ENCODE measurements at places on chromosomes 4 and X.

DNA sequence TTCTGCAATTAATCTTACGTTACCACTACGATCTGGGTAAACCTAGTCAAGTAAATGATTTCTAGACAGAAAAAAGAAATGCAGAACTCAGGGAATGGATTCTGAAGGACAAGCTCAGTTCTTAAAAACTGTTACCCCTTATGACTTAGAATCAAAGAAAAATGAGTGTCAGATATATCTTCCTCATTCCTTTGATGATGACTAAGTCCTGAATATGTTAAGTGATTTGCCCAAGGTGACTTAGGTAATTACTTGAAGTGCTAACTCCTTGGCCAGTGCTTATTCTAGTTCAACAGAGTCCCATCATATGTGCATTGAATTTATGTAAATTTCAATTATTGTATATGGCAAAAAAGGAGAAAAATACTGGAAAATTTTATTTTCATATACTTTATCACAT, 92.5 kb downstream of the PPEF1 start:
- DNase-seq, result no peak

DNA sequence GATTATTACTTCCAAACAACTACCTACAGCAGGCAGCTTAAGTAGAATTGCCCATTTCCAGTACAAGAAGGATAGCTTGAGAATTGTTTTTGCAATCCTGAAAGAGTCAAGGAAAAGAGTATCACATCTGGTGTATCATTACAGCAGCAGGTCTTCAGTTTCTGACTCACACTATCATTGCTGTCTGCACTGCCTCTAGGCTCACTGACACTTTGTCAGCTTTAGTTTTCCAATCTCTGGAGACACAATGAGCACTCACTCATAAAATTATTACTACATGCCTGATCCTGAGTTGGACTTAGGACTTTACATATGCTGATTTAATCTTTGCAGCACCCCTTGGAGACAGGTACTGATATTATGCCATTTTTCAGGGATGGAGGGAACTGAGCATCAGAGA, 244.6 kb upstream of the BOD1L1 start:
- no peak for DNase-seq

DNA sequence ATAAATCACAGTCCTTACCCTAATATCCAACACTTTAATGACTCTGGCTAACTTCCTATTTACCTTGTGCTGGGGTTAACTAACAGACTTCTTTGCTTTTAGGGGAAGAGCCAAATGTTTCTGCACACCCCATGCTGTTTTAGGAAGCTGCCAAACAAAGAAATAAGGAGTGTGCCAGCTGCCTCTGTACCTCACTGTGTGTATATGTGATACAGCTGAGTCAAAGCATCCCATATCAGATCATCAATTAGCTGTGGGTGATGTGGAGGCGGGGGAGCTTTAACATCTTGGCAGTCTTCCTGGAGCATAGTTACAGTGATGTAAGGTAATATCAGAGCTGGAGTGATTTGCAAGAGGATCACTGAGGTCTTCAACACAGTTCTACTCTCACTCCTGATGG, 95.4 kb downstream of the COL25A1 start:
- DNase-seq, result no peak

DNA sequence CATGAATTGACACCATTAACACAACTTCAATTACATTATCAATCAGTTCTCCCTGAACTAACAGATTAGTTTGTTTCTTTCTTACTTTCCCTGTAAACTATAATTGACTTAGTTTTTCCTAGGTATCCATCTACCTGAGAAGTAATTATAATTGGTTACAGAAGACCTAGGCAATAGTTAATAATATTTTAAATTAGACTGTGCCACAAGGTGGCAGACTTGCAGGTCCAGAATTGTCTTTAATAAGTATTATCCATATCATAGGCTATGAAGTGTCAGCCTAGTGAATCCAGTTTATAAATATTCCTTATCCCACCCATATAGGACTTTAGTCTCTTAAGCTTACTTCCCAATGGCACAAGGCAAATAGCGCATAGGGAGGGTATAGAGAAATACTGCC, 48.9 kb upstream of the FAM47B start:
- no peak for DNase-seq

DNA sequence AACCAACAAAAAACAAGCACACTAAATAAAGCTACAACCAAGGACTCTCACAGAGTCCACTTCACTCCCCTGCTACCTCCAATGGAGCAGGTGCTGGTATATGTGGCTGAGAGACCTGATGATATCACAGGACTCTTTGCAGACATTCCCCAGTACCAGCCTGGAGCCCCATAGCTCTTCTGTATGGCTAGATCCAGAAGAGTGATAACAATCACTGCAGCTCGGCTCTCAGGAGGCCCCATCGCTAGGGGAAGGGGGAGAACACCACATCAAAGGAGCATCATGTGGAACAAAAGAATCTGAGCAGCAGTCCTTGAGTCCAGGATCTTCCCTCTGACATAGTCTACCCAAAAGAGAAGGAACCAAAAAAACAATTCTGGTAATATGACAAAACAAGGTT, 237.1 kb upstream of the TLL1 start:
- no peak for DNase-seq

DNA sequence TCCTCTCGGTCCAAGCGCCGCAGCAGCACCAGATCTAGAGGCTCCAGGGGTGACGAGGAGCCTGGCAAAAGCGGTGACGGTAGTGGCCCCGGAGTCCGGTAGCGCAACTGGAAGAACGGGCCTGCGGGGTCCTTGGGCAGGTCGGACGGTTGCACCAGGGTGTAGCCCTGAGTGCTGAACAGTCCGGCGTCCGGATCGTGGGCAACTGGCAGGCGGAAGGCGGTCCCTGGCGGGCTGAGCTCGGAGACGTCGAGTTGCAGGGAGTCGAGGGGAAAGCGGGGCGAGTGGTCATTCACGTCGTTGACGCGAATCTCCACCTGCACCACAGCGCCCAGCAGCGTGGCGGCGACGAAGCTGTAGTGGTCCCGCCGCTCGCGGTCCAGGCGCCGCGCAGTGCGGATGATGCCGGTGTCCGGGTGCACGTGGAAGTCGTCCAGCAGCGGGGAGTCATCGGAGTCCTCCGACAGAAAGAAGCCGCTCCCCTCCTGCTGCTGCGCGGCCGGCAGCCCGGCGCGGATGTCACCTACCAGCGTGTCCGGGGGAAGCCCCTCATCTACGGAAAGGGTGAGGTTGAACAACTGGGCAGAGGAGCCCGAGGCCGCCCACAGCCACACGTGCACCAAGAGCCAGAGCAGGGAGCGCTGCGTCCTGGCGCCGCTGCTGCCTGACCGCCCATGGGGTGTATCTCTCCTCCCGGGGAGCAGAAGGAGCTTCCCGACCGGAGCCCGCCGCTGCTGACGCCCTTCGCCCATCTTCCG, 837 bp downstream of the DCHS2 start:
- no peak for DNase-seq

GRCh38 chrX:46916273-46916672, 4.1 kb downstream of the JADE3 start:
- DNase-seq, result no peak

GRCh38 chr4:142043509-142043908, 407.1 kb downstream of the IL15 start:
- no peak for DNase-seq

DNA sequence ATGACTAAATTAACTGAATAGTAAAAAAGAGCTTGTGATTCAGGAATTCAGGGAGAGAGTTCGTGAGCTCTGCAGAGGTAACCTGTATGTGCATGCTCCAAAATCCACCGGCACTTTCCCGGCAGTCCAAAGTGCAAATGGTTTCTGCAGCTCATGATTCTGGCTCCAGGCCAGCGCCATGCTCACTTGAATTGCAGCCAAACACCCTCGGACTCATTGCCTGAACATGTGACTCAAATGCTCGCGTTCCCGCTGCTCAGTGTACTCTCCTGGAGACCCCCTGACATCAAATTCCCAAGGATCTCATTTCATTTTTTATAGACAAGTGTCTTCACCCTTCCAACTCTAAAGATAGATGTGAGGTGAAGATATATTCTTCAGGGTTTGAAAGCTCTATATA, 44.1 kb upstream of the SH3RF1 start:
- DNase-seq, result no peak

DNA sequence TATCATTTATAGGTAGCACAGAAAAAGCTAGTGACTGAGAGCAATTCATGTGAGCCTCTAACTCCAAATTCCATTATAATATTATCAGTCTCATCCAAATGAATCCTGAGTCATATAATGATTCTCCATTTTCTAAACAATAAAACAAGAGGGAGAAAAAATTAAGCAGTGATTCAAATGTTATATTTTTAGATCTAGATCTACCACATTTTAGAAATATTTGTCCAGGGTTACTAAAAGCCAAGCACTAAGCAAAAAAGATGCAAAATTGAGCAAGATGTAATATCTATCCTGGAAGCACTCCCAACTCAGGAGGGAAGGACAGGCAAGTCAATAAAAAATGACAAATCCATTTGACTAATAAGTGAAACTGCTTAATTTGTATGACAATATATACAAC, 172.8 kb downstream of the FBXW7 start:
- no peak for DNase-seq

DNA sequence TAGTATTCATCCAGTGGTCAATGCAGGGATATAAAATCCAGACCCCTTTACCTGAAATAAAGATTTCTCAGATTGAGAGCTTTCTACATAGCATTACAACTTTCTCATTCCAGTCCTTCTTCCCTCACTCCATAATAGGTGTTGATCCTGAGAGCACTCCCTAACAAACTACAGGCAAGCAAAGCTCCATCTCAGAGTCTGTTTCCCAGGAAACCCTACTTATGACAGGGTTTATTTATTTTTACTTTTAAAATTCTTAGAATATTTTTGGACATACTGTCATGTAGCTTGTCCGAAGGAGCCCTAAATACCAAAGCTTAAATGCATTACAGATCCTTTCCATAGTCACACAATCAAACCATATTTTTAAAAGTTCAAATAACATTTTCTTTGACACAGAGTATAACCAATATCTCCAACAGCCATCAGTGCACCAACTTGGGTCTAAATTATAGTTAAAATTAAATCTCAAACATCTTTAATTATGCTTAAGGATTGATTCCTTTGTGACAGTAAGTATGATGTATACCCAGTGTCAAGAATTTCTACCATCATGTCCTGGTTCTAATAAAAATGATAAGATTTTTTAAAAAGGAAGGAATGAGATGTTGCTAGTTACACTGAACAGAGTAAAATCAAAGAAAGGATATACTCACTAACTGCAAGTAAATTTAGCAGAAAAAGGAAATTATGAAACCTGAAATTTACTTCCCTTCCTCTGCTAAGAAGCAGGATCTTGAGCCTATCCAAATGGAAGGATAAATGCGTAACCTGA, 580.4 kb upstream of the ADGRL3 start:
- no peak for DNase-seq

- DNase-seq, result no peak
Measured at GRCh38 chr4:40648742-40649281, 19.1 kb upstream of the RBM47 start.

All from T-helper 1 cell (primary cell).